ENCODE measurements at places on chromosomes 12 and 14.

- no peak for DNase-seq
Measured at GRCh38 chr14:64792231-64792630, 87.5 kb downstream of the SPTB start.

DNA sequence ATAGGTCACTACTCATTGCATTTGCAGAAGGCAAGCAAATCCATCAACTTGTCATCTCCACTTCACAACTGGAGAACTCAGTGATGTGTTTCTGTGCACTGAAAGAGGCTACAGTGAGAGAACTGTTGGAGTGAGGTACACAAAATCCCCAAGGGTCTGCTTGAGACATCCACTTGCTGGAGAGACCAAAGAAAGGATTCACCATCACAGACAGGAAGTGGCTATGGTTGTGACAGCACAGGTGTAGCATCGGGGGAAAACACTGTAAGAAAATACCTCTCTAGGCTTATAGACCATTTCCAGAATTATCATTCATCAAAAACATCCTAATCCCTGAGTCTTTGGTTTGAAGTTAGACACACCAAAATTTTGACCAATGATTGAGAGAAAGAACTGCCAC lies 201.3 kb upstream of the OR4E1 start:
- DNase-seq, result no peak

DNA sequence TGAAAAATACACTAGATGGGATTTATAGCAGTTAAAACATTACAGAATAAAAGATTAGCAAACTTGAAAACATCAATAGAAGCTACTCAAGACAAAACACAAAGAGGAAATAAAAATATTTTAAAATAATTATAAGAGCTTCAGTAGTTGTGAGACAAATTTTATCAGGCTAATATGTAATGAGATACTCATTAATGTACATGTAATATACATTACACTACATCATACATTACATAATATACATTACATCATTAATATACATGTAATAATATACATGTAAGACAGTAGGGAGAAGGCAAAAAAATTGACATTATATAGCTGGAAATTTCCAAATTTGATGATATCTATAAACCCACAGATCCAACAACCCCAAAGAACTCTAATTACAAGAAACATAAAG lies 249.4 kb upstream of the HMGA2 start:
- DNase-seq, result no peak

DNA sequence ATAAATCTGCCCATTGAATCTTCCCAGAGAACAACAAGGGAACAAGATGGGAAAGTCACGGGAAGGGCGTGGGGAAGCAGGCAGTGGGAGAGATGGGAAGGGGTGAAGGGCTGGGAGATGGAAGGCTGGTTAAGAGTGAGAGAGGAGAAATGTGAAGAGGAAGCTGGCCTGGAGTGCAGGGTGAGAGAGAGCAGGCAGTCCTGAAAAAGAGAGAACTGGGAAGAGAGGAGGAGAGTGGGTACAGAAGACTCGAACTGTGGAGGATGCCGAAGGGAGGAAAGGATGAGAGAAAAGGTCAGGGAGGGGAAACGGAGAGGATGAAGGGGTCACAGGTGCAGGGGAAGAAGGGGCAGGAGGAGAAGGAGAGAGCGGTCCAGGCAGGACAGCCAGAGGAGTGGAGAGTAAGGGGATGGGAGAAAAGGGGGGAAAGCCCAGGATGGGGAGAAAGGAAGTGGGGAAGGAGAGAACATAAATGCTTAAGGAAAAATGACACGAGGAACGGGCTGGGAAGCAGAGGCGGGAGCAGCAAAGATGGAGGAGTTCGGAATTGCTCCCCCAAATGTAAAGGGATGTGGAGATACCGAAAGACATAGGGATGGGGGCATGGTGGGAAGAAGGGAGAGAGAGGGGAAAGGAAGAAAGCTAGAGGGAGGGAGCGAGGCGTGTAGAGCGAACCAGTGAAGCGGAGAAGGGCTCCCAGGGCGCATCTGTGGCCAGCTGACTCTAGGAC lies 1.2 kb downstream of the PIANP start:
- DNase-seq, result no peak

GRCh38 chr12:10048526-10048925 lies 18.0 kb downstream of the CLEC9A start:
- no peak for DNase-seq

GRCh38 chr12:116687888-116688287 lies 50.0 kb downstream of the SPRING1 start:
- DNase-seq, result peak; percentile 43

- no peak for DNase-seq
Measured at GRCh38 chr14:61544448-61545330, 150.6 kb upstream of the HIF1A start.

GRCh38 chr12:65830305-65830704 lies 6.0 kb downstream of the HMGA2 start:
- no peak for DNase-seq

- no peak for DNase-seq
Measured at GRCh38 chr12:18799561-18799960, 61.6 kb downstream of the CAPZA3 start.

GRCh38 chr12:104219361-104219892 lies 3.8 kb downstream of the TXNRD1 start:
- no peak for DNase-seq

DNA sequence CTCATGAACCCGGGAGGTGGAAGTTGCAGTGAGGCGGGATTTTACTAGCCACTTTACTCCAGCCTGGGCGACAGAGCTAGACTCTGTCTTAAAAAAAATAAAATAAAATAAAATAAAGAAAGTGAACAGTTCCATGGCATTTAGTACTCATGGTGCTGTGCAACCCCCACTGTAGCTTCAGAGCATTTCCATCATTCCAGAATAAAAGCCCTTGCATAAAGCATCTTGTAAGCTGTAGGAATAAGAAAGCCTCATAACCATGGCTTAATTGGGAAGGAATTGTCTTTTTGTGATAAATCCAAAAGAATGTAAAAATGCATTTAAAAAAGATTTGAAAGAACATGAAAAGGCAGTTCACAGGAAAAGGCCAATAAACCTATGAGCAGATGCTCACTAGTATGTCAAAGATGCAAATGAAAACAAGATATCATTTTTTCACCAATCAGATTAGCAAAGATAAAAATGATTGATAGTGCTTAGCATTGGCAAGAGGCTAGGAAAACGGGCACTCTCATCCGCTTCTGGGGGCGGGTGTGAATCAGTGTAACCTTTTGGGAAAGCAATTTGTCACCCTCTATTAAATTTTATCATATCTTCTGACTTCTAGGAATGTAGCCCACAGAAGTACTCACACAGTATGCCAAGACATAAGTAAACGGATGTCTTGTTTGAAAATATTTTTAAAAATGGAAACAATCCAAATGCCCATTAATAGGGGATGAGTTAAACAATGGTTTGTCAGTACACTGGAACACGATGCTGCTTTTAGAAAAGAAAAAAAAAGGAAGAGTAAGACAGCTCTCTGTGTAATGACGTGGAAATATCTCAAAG lies 46.6 kb downstream of the CFAP251 start:
- DNase-seq, result no peak

- DNase-seq, result no peak
Measured at GRCh38 chr14:64410084-64410774, 22.1 kb downstream of the MTHFD1 start.

Data from CD4-positive, alpha-beta T cell treated with Interferon gamma for 1 hour (primary cell).